ENCODE measurements at places on chromosomes 7 and 10.

DNA sequence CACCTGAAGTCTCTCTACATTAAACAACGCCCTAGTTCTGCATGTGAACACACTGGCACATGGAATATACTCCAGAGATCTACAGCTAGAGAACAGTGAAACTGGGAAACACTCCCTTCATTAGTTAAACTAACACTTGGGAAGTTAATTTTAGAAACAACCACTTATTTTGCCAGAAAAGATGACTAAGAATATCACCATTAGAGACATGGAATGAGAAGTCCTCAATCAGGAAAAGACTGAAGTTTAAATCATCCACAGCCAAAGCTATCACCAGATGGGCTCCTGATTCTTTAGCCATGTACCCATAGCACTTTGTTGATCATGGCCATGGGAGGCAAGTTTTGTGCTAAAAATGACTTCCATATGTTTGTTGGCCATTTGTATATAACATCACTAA lies 719.5 kb downstream of the KCNMA1 start:
- DNase-seq: no peak

DNA sequence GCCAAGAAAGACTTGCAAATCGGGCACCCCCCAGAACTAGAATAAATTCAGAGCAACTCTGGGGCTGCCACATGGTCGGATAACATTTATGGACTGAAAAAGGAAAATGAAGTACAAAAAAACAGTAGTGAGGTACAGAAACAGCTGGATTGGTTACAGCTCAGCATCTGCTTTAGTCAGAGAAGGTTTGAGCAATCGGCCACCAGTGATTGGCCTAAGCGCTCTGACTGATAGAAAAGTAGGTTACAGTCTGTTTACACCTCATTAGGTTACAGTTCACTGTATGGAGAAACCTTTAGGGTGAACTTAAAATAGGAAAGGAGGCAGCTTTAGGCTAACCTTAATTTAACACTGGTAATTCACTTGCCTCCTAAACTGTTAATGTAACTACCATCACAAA lies 102.0 kb upstream of the DKK1 start:
- DNase-seq: peak; percentile 31

DNA sequence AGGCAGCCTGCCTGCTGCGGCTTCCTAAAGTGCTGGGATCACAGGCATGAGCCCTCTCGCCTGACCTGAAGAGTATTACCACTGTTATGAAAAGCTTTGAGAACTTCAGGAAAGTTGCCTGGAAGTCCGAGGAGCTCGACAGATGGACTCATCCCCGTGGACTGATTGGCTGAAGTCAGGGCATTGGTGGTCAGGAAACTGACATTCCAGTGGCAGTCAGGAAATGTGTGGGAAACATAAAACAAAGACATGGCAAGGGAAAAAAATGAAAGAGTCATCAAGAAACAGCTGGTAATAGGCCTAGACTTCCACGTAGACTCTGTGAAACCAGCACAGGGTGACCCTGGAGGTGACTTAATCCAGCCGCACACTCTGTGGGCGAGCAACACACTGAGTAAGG lies 123.3 kb downstream of the CDH23 start:
- DNase-seq: peak; percentile 20

DNA sequence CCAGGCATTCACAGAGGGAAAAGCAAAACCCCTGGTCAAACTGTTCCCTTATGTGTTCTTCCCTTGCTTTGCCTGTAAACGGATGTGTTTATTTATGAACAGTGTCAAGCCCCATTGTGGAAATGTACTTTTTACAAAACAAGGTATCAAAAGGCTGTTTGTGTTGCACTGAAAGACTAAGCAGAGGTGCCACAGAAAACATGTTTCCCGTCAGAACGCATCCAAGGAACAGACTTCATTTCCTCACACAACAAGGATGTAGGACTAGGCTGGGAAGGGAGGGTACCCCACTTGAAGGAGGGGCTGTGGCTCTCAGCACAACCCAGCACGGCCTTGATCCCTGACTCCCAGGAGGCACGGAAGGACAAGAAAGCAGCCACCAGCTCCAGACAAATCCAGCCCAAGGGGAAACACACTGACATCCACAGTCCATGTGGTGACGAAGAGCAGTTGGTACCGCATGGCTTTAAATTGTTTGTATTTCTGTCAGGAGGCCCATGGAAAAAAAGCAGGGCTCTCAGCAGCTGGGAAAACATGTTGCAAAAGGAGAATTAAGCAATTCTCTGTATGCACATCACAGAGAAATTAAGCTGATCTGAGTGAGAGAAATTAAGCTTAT lies 85.6 kb downstream of the RNF216 start:
- DNase-seq: peak; percentile 76

DNA sequence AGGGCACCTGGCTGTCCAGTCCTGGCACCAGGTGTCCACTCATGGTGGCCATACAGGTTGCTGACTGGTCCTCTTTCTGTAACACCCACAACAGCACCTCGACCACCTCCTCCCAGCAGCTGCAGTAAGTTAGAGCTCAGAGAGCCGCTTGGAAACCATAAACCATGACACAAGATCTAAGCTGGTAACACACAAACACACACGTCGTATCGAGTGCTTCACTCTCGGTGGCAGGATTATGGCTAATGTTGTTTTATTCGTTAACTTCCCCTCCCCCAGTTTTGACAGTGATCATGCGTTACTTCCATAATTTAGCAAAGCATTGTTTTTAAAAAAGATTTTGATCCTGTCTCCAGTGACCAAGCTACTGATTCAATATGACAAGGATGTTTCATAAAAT lies 59.7 kb downstream of the CAMK2B start:
- DNase-seq: no peak

DNA sequence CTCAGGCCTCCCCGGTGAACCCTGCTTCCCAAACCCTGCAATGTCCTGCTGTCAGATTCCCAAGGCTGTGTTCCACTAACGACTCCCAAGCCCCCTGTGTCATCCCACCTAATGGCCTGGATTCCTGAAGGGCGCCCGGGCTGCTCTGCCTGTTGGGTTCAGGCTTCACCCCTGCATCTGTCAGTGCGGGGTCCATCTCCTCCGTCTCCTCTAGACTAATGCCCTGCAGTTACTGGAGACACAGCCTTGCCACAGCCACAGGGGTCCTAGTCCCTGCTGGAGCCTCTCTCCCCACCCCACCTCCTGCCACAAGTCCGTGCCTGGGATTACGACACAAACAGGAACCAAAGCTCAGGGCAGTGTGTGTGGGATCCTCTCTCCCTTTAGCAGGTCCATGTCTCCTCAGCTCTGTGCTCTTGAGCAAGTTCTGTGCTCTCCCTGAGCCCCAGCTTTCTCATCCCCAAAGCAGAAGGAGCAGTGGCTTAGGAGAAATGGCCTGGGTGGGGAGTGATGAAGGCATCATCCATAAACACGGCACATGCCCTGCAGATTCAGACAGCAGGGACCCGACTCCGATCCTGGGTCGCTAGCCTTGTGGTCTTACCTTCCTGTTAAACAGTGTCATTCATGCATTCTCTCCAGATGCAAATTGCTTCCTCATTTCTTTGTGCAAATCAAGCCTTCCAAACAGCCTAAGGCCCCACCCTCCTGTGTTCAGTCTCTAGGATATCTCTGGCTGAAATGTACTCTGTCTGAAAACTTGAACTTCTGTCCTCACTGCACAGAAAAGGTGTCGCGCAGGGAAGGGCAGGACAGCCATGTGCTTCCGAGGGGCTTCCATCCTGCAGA lies 8.2 kb upstream of the RBP3 start:
- DNase-seq: no peak

DNA sequence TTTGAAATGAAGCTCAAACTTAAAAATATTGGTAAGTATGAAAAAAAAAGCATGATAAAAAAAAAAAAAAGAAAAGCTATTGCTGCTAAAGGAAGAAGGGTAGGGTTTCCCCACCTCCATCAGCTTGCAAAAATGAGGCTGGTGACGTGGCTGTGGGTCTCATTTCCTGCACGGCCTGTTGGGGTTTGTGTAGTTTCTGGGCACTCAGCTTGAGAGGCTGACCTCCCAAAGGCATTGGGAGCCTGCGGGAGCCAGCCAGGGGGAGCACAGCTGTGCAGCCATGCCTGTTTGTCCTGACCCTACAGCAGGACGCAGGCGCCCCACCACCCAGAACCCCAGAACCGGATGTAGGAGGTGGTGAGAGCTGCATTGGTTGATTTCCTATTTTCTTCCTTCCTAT lies 48.8 kb upstream of the CARD11 start:
- no peak for DNase-seq

- DNase-seq: peak; percentile 70
Observed at GRCh38 chr7:29563590-29564495, at the start of gene PRR15. Gene PRR15 (plus strand): TSS chr7:29563835. CDS start chr7:29566330, 2,495 bp downstream.

- no peak for DNase-seq
Observed at GRCh38 chr7:39735903-39736302, 112.5 kb downstream of the RALA start.
